OCI-LY7 (cell line): ENCODE measurements at places on chromosomes 16 and 17.
A peak's percentile ranks its signal among the peaks of the same experiment; 100 is the strongest.

- DNase-seq, result no peak
These were observed 80.3 kb upstream of the PSMD7 start for GRCh38 chr16:74216319-74216718.

GRCh38 chr16:50036426-50036825 lies 11.4 kb downstream of the CNEP1R1 start:
- no peak for DNase-seq

DNA sequence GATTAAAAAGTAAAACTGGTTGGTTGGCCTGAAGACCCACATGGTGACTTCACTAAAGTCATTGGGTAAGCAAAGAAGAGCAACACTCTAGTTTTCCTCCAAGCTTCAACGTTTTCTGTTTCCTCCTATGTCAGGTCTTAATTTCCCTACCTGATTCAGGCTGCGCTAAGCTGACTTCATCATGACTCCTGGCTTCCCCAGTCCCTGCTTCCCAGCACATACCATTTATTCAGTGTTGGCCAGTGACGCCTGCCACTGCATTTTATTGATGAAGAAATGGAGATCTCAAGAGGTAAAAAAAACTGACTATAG lies 645.3 kb downstream of the WWOX start:
- no peak for DNase-seq

DNA sequence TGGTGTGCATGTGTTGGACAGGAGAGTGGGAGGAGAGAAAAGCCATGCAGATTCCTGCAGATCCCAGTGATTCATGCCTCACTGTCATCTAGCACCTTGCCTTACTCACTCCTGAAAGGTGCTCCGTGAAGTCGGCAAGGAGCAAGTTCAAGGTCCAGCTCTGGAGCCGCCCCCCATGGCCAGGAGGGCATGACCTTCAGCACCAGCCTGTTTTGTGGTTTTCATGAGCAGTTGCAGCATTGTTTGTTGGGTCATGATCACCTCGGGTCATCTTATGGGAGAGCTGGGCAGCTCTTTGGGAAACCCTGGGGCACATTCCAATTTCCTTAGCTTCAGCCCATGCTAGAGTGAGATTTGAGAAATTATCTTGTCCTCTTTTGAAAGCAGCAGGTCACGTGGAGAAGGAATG lies 137.5 kb upstream of the IRX3 start:
- DNase-seq, result no peak

- no peak for DNase-seq
These were observed 2.3 kb upstream of the MYO1C start for GRCh38 chr17:1494736-1495253.

DNA sequence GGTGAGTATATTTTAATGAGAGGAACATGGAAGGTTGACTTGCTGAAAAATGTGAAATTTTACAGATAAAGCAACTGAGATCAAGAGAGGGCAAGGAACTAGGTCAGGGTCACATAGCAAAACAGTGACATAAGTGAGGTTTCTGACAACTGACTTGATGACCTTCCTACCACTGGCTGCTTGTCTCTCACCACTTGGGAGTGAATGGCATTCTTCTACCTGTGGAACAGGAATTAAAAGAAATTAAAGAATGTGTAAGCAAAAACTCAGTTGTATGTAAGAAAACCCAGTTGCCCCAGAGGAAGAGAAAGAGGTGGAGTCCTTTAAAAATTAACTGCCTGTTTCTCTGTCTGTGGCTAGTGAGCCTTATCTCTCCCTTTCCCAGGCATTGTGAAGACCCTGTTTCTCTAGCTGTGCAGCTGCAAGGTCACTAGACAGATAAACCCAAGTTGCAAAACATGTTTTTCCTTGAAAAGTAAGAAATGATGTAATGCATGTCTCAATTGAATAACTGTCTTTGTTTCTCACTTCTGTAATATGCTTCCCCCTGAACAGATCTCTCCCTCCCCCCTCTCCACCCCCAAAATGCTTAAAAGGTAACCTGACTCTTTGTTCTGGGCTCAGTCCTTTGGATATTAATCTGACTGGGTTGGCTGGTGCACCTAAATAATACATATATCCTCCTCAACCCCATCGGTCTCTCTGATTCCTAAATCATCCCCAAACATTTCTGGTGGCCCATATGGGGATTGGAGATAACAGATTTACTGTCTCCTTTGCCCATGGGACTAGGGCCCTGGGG lies 23.4 kb downstream of the ACSM1 start:
- DNase-seq, result no peak

DNA sequence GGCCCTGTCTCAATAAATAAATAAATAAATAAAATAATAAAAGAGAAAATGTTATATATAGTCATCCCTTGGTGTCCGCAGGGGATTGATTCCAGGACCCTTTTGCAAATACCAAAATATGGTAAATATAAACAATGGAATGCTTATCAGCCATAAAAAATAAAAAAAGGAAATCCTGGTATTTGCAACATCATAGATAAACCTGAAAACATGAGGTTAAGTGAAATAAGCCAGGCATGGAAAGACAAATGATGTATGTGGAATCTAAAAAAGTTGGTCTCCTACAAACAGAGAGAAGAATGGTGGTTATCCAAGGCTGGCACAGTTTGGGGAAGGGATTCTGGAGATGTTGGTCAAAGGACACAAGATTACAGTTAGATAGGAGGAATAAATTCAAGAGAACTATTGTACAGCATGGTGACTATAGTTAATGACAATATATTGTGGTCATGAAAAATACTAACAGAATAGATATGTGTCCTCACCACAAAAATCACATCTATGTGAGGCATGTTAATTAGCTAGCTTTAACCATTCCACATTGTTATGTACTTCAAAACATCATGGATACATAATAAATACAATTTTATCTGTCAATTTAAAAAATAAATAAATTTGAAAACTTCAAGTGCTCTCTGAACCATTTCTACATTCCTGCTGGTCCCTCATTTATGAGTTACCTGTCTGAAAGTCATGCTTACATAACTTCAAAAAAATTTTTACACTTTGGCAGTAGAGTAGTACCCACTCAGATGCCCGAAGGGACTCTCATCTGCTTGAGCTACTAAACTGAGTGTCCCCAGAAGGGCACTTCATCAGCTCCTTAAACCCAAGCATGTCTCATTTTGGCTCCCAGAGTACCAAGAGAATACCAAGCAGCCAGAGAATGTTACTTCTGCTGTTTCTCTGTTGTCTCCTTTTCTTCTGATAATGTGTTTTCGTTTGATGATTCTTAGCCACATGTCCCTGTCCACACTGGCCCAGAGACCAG lies 26.6 kb downstream of the N4BP1 start:
- DNase-seq, result no peak

DNA sequence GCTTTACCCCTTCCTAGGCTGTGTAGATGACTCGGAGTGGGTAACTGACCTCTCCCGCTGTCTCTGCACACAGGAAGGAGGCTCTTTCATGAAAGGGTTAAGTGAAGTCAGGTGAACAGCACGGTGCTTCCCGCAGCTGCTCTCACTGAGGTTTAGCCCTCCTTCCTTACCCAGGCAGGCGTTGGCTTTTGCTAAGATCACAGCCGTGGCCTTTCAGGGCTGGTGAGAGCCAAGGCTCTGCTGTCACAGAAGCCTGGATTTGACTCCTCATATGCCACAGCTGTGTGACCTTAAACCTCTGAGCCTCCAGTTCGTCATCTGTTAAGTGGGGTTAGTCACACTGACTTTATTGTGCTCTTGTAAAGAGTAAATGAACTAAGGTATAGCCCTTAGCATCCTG lies 90.9 kb upstream of the PLCG2 start:
- DNase-seq, result no peak

- DNase-seq, result no peak
These were observed 26.5 kb upstream of the SLC25A19 start for GRCh38 chr17:75315541-75316243.

- DNase-seq, result no peak
These were observed 48.9 kb downstream of the SLFN5 start for GRCh38 chr17:35291802-35292201.

DNA sequence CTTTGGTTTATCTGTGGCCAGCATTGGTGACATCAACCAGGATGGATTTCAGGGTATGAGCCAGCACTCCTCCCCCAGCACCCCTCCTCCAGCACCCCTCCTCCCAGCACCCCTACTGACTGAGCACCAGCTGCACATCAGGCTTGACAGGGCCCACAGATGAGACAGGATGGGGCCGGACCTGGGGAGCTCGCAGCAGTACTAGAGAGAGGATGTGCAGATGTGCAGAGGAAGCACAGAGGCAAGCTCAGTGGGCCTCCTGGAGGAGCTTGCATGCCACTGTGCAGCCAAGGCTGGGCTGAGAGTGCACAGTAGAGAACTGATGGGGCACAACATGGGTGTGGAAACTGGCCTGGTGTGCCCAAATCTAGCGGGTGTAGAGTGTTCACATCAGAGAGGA lies 16.2 kb downstream of the ITGA3 start:
- DNase-seq, result peak; percentile 81

- DNase-seq, result no peak
These were observed 209.4 kb downstream of the SEC14L1 start for GRCh38 chr17:77349976-77350830.

- DNase-seq, result no peak
These were observed 111.4 kb upstream of the SALL1 start for GRCh38 chr16:51262428-51262827.

- DNase-seq, result no peak
These were observed 66.6 kb downstream of the ANKRD11 start for GRCh38 chr16:89423681-89424260.

DNA sequence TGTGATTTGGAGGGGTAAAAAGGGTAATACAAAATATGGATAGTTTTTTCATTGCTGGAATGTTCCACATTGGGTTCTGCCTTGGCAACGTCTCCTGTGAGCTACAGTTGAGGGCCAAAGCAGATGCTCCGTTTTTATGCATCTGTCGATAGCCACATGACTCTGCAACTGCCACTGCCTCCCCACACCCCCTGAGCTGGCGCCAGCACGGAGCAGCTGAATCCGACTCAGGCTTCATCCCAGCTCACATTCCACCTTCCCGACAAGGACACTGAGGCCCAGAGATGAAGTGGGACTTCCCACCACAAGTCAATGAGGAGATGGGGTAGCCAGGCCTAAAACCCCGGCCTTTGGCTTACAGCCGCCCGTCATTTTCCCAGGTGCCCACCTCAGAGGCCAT lies 334.1 kb downstream of the CDH13 start:
- no peak for DNase-seq

DNA sequence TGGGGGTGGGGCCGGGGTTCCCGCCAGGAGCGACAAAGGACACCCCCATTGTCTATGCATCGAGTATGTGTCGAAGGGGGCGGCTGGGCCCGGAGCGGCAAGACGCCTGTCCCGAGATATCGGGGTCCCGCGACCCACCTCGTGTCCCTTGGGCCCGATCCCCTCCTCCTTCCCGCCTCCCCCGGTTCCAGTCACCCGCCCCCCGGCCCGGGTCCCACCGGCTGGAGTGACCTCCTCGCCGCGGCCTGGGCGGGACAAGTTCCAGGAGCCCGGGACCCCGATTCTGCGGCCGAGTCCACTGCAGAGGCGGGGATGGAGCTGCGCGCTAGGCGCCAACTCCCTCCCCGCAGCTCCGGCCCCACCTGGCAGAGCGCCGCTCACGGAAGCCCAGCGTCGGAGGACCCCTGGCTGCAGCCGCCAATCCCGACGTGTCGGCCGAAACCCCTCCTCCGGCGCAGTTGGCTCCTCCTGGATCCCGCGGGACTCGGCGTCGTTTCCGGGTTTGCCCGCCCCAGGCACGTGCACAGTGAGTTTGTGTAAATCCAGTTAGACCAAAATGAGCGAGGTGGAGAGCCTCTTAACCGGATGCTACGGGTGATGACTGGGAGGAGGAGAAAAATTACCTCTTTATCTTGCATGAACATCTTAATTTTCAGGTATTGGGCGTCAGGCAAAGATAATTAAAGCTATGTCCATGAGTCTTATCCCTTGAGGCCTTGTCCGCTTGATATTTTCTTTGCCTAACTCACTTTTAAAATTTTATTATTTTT lies at the start of gene NMRAL1:
NMRAL1 (minus strand) TSS at position 434 of the 770 bp plus-strand sequence. CDS start 493 bp downstream, outside the sequence.
- peak; percentile 98 for DNase-seq

DNA sequence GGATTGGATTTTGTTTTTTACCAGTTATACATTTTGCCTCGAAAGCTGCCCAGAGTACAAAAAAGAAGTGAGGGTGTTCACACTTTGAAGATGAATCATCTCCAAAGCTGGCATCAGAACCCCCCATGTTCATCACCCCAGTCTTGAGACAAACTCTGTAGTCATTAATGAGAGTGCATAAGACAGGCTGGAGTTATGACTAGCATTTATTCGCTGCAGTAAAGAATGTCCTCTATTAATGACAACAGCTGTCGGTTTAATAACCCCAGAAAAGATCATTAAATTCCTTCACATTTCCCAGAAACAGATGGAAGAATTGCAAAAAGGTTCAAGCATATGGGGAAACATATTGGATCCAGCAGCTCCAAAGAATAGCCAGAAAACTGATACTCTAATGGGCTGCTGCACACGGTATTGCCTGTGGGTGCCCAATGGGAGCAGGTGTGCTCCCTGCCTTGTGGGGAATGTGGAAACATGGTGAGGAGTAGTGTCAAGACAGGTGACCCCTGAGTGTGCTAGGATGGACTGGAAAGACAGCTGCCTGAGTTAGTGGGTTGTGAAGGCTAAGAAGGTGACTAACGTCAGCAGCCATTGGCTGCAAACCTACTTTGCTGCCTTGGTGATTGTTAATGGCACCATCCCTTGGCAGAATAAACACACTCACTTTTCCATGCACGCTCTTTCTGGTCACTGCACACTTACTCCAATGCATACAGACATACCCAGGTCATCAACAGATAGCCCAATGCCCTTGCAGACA lies 81.9 kb downstream of the AIPL1 start:
- no peak for DNase-seq

DNA sequence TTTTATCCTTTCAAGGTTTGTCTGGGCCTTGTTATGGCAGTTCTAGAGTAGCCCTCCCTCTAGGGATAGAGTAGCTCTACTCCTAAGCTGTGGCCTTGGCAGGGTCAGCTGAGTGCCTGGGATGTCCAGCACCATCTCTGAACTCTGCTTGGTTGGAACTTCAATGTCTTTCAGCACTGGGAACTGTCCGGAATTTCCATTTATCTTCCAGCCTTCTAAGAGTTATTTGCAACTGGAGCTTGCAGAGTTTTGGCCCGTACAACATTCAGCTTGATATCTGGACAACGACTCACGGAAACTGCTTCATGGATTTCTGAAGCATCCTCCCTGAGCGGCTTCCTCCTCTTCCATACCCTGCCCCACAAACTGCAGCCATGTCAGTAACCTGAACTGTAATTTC lies 22.9 kb downstream of the MMD start:
- DNase-seq, result no peak

- no peak for DNase-seq
These were observed 9.2 kb downstream of the PIMREG start for GRCh38 chr17:6453279-6454024.
